ENCODE measurements at places on chromosomes 1 and 21.
A peak's percentile ranks its signal among the peaks of the same experiment; 100 is the strongest.

- DNase-seq: no peak
- H3K27me3 ChIP-seq: no peaks in the 10 kb centered on the region
- no peaks in the 10 kb centered on the region for H3K4me1 ChIP-seq
- H3K27ac ChIP-seq: no peak overlapping the region
- no peaks in the 10 kb centered on the region for H3K36me3 ChIP-seq
Observed at GRCh38 chr1:143694085-143694484, 277.7 kb downstream of the FAM72C start.

GRCh38 chr1:204493984-204494280 lies 673 bp downstream of the PIK3C2B start:
- peak overlapping the region; percentile 68 for H3K27ac ChIP-seq
- H3K4me1 ChIP-seq: peaks cover 33% of the 10 kb centered on the region
- H3K4me3 ChIP-seq: peak overlapping the region; percentile 94
- peak; percentile 85 for DNase-seq
- H3K27me3 ChIP-seq: no peaks in the 10 kb centered on the region

GRCh38 chr1:67307251-67308060 lies at the start of gene IL12RB2:
TSS of gene IL12RB2 (plus strand) at chr1:67307873. CDS start at chr1:67320369, 12,496 bp downstream.
- no peak within 1 kb of the TSS for H3K4me3 ChIP-seq
- DNase-seq: peak; percentile 10
- H3K27me3 ChIP-seq: peaks cover 31% of the 10 kb centered on the region
- no peaks in the 10 kb centered on the region for H3K36me3 ChIP-seq
- H3K4me1 ChIP-seq: peaks cover 1% of the 10 kb centered on the region

- no peaks in the 10 kb centered on the region for H3K27me3 ChIP-seq
- DNase-seq: no peak
- H3K27ac ChIP-seq: no peak overlapping the region
- H3K36me3 ChIP-seq: no peaks in the 10 kb centered on the region
- H3K4me3 ChIP-seq: no peak overlapping the region
Observed at GRCh38 chr1:203360547-203361185, 9.7 kb upstream of the FMOD start.

GRCh38 chr1:115506924-115507589 lies 134.7 kb upstream of the VANGL1 start:
- no peak overlapping the region for H3K27ac ChIP-seq
- H3K4me3 ChIP-seq: no peak overlapping the region
- H3K4me1 ChIP-seq: peaks cover 2% of the 10 kb centered on the region

GRCh38 chr1:85612704-85613361 lies 32.3 kb downstream of the CCN1 start:
- peak overlapping the region; percentile 60 for H3K27ac ChIP-seq
- no peaks in the 10 kb centered on the region for H3K4me1 ChIP-seq
- peak; percentile 57 for DNase-seq
- no peak overlapping the region for H3K4me3 ChIP-seq
- no peaks in the 10 kb centered on the region for H3K36me3 ChIP-seq

GRCh38 chr1:203136409-203137042 lies 9.0 kb downstream of the ADORA1 start:
- H3K27me3 ChIP-seq: no peaks in the 10 kb centered on the region
- no peaks in the 10 kb centered on the region for H3K36me3 ChIP-seq
- no peak for DNase-seq
- no peak overlapping the region for H3K27ac ChIP-seq
- no peaks in the 10 kb centered on the region for H3K4me1 ChIP-seq
- H3K4me3 ChIP-seq: no peak overlapping the region

Measured in lung (tissue), 17 donors.